Stimulated activated CD4-positive, alpha-beta T cell treated with anti-CD3 and anti-CD28 coated beads, Interleukin-2, amount 100 ng/mL, for 4 hours (primary cell): ENCODE measurements at places on chromosomes 3 and 15.

DNA sequence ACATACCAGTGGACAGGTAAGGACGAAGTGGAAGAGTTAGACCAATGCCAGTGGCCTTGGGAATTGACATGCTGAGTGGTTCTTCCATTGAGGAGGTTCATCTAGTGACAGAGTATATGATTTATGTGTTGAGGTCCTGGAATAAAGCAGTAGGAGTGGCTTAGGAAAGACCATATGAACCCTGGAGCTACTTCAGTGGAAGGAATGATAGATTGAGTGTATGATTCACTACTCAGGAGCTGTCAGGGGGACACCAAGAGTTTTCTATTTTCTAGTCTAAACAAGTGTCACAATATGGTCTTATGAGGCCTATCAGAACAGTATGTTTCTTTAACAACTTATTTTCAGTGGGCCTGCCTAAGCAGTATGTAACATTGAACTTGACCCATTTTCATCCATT is 63.9 kb downstream of the NME9 start:
- DNase-seq = no peak

GRCh38 chr3:193791041-193792032 is 198.3 kb downstream of the OPA1 start:
- no peak for DNase-seq

- no peak for DNase-seq
Observed at GRCh38 chr15:51155891-51156290, 61.2 kb upstream of the TNFAIP8L3 start.

DNA sequence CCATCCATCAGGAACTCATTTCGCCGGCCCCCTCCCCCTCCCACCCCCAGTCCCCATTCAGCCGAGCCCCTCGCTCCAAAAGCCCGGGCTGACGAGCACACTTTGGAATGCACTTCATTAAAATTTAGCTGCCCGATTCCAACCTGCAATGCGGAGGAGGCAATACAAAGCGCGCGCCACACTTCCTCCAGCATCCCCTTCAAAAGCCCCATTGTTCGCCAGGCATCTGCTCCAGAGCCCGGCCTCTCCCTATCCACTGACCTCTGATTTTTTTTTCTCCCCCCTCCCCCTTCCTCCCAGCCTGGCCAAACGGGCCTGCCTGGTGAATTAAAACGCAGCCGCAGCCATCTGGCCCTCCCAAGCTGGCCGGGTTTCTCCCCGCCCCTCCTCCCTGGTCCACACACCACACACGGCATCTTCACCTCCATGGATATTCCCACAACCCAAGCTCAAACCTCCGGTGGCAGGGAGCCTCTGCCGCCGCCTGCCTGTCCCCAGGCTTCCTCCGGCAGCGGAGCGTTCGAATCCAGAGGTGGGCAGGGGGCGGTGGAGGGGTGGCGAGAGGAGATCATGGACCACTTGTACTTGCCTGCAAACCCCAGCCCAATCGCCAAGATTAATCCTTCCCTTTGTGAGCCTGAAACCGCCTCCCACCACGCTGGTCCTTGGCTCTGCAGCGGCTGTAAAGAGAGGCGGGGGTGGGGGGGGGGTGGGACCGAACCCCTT is 441.3 kb downstream of the MAGI1 start:
- no peak for DNase-seq

DNA sequence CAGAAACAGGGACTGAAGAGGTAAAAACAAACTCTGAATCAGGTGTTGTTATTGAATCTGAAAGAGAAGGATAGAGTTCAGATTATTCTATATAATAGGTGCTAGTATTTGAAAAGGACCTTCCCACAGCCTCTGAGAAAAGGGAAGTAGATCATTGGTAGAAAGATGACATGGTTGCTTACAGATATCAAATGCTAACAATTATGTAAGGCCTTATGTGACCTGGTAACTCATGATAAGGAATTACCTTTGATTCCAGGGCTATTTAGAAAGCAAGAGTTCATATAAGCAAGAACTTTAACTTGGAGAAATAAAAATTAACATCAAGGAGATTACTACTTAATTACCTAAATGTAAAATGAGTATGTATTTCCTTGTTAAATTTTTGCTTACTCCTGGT is 7.6 kb downstream of the SLC27A2 start:
- DNase-seq = no peak

GRCh38 chr3:149174901-149175300 is 45.5 kb downstream of the HPS3 start:
- DNase-seq = no peak
